ENCODE measurements at places on chromosomes 6 and 20.

GRCh38 chr6:169539176-169539897, 162.5 kb downstream of the WDR27 start:
- DNase-seq = no peak

DNA sequence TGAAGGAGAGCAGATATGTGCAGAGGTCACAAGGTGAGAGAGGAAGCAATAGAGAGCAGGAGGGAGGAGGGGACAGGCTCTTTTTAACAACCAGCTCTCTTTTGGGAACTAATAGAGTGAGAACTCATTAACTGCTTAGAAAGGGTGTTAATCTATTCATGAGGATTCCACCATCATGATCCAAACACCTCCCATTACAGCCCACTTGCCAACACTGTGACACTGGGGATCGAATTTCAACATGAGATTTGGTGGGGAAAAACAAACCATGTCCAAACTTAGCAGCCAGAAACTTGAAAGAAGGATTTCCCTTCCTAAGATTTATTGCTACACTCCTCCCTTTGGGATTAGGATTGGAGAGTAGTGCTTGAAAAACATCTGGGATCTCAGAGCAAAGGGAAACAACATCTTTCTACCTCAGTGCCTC, 135.5 kb upstream of the PLCB4 start:
- DNase-seq = no peak

GRCh38 chr6:135412761-135413160, 84.8 kb downstream of the AHI1 start:
- DNase-seq = no peak

DNA sequence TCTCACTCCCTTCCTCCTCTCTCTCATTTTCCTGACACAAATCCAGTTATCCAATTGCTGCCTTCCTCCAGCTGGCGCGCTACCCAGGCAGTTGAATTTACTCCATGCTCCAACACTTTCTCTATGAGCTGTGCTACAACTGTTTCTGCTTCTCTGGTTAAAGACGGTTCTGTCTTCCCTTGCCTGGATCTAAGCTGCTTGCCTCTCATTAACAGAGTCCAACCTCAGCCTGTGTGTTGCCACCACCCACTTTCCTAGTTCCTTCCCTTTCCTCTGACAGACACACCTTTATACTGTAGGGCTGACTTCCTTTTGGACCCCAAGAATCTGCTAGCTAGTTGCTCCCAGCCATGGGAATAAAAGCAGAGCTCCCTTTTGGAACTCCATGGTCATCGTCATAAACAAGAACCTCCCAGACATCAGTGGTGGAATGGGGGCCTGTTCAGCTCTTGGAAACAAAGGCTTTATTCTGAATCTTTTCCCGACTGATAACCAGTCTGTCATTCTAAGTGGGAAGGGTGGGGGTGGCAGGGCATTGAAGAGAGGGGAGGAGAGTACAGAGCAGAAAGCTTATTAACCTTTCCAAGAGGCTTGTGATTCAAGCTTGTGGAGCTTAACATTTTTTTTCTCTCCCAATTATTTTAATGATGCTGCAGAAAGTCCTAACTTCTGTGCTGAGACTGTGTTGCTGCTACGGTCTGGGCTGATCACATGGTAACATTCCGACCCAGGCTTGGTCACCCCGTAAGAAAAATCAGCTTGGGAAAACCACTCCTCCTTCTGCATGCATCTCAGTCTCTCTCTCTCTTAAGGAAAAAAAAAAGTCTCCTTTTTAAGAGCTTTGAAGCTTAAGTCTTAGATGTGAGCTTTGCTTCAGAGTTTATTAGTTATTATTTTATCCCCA, 31.3 kb upstream of the BMP2 start:
- DNase-seq = no peak

GRCh38 chr20:51995551-51995951, 193.2 kb upstream of the SALL4 start:
- no peak for DNase-seq

DNA sequence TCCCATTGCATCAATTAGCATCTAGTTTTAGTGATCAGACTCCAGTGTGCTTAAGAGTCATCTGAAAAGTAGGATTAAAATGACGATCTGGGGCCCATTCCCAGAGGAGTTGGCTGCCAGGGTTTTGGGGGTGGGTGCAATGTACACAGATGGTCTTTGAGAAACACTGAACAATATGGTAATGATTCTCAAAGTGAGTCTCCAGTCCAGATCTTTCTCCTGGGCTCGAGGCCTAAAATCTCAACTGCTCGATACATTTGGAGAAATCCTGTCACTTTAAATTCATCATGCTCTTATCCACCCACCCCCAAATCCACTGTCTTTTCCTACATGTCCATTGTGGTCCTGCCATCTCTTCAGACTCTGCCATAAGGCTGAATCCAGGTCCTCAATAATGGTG, 80.7 kb upstream of the MYLIP start:
- DNase-seq = no peak

GRCh38 chr6:12567682-12568081, 148.9 kb upstream of the PHACTR1 start:
- no peak for DNase-seq

GRCh38 chr6:16547587-16547986, 213.7 kb downstream of the ATXN1 start:
- no peak for DNase-seq

GRCh38 chr6:71886184-71887005, at the start of gene RIMS1:
Gene RIMS1 (plus strand): TSS chr6:71886550. CDS start chr6:71887024, 474 bp downstream.
- DNase-seq = no peak

DNA sequence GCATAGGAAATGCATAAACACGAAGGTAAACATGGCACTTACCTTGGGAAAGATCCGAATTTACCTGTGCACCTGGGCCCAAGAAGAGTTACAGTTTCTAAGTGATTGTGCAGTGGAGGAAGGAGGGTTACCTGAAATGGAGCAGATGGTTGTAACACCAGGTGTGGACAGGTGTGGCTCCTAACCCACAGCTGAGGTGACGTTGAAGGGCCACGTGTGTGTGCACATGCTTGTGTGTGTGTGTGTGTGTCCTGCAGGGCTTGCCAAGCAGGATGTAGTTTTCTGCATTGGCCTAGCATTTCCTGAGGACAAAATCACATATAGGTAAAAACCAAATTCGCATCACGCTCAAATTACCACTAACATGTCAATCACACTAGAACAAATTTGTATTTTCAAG, 240.8 kb downstream of the ANKRD60 start:
- no peak for DNase-seq

DNA sequence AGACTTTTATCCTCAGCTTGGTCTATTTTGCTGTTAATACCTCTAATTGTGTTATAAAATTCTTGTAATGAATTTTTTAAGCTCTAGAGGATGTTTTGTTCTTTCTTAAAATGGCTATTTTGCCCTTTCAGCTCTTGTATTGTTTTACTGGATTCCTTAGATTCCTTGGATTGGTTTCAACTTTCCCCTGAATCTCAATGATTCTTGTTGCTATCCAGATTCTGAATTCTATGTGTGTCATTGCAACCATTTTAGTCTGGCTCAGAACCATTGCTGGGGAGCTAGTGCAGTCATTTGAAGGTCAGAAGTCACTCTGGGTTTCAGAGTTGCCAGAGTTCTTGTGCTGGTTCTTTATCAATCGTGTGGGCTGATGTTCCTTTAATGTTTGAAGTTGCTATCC, 37.1 kb downstream of the OTOR start:
- DNase-seq = no peak

- DNase-seq = no peak
Observed at GRCh38 chr6:129273161-129273560, 390.2 kb downstream of the LAMA2 start.

DNA sequence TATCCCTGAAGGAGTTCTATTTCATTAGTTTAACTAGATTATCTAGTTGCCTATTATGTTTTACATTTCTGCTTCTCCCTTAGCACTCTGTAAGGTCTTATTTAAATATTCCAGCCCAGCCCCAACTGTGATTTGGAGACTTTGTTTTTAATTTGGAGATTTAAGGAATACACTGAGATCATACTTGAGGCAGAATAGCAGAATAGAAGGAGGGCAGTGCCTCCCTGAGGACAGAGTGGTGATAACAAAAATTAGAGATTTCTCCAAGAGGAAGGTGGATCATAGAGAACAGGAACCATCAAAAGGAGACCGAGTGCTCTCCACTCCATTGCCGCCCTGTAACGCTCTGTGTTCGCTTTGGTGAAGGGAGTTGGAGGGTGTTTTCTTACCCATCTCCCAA, 14.8 kb upstream of the CD164 start:
- no peak for DNase-seq

GRCh38 chr6:43985329-43985728, 141.9 kb downstream of the MRPL14 start:
- DNase-seq = no peak

GRCh38 chr20:62238569-62239277, 402 bp downstream of the OSBPL2 start:
- no peak for DNase-seq

DNA sequence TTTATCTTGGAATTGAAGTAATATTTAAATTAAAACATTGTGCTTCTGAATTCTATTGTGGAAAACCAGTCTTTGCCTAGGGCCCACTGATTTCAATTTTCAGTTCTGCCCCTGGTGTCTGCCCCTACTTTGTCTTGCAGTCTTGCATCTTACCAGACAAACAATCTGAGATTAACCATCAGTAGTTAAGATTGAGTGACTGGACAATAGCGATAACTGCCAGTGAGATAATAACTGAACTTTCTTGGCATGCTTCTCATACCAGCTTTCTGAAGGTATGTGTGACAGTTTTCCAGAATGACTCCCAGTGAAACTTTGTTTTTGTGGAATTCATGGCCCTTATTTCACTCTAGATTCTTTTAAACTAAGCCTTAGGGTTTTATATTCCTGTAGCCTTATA, 53.5 kb downstream of the KCNQ5 start:
- DNase-seq = no peak

GRCh38 chr6:118736440-118736839, 85.0 kb upstream of the CEP85L start:
- DNase-seq = no peak

DNA sequence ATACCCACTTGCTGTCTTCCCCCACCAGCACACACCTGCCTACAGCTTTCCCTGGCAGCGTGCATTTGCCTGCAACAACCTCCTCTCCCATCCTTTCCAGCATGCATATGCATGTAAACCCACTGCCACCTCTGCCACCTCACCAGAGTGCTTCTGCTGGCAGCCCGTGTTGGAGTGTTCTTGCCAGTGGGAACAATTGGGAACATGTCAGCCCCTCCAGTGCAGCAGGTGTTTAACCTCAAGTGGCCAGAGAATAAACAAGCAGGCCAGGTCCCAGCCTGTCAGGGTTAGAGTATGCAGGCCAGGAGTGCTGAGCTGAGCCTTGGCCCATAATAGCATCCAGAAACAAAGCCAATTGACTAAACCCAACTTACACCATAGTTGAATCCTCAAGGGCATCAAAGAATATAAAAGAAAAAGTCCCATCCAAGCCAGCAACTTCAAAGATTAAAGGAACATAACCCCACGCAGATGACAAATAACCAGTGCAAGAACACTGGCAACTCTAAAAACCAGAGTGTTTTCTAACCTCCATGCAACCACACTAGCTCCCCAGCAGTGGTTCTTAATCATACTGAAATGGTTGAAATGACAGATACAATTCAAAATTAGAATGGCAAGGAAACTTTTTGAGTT, 1212.1 kb upstream of the CITED2 start:
- no peak for DNase-seq

- DNase-seq = no peak
Observed at GRCh38 chr6:83854001-83854501, 891 bp downstream of the RIPPLY2 start.

DNA sequence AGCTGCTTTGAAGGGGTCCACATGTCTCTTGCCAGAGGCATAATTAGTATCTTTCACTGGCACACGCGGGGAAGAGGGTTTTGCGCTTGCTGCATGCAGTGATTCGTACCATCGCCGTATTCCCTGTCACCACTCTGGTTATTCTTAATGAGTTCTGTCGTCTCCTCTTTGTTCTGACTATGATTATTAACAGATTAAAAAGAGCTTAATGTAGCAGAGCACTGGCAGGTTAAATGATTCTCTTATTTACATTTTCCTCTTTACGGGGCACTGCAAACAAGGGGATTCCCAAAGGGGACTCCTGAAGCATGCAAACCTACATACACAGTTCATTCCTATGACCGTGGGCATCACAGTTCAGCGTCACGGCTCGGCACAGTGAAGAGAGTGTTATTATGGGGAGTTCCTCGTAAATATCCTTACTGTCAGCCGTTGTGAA, 204.8 kb downstream of the DTNBP1 start:
- DNase-seq = no peak

DNA sequence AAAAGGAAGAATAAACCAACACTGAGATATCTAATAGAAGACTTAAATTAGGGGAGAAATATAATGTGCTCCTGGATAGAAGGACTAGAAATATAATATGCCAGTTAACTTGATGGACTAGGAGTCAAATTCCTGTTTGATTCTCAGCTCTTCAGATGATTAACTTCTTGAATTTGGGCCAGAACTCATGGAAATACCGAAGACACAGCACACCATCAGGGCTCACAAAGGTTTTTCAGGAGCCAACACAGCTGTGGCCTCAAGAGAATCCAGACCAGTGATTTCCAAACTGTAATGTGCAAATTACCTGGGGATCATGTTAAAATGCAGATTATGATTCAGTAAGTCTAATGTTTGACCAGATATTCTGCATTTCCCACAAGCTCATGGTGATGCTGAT, 33.8 kb upstream of the LRRC1 start:
- DNase-seq = no peak

GRCh38 chr6:53431704-53432103, 83.0 kb upstream of the ELOVL5 start:
- no peak for DNase-seq

- no peak for DNase-seq
Observed at GRCh38 chr6:45387236-45387635, 9.5 kb upstream of the SUPT3H start.

DNA sequence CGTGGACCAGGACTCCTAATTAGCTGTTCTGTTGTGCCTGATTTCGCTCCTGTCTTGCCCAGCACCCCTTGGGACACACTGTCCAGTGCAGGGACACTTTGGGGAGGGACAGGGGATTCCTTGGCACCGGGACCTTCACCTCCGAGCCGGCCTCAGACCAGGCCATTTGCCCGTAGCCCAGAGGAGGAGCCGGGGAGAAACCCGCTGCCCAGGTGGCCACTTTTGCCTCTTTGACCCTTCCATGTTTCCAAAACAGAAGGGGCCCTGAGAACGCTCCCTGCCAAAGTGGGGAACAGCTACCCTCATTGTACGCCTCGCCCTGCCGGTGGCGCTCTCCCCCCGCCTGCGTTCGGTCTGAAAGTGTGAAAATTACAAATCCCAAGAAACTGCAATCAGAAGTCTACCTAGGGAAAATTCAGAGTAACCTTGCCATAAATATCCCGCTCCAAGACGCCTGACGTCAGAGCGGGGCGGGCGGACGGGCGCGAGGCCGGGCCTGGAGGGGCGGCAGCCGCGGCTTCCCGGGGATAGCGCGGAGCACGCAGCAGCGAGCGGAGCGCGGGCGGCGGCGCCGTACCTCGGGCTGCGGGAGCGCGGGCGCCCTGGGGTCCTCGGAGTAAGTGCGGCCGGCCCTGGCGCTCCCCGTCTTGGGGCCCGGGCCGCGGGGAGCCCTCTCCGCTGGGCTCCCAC, at the start of gene DAAM2:
Gene DAAM2 (plus strand): TSS at position 527 of the 690 bp plus-strand sequence. CDS start 63,927 bp downstream, outside the sequence.
- DNase-seq = no peak

DNA sequence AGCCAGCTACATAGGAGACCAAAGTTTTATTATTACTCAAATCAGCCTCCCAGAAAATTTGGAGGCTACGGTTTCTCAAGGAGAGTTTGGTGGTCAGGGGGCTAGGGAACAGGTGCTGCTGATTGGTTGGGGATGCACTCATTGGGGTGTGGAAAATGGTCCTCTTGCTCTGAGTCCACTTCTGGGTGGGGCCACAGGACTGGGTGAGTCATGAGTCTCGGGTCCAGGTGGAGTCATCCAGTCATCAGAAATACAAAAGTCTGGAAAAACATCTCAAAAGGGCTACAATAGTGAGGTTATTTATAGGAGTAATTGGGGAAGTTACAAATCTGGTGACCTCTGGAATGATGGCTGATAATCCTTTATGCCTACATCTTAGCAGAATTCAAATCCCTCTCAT, 54.3 kb upstream of the SLC22A16 start:
- no peak for DNase-seq

All from activated T-helper 1 cell treated with Interleukin-2 at 50 U/mL for 16 hours (primary cell).